ENCODE measurements at places on chromosomes 2 and 18.

- no peak for DNase-seq
Observed at GRCh38 chr18:72742002-72742401, 125.8 kb downstream of the NETO1 start.

- no peak for DNase-seq
Observed at GRCh38 chr2:175057078-175057685, 52.0 kb upstream of the CHN1 start.

DNA sequence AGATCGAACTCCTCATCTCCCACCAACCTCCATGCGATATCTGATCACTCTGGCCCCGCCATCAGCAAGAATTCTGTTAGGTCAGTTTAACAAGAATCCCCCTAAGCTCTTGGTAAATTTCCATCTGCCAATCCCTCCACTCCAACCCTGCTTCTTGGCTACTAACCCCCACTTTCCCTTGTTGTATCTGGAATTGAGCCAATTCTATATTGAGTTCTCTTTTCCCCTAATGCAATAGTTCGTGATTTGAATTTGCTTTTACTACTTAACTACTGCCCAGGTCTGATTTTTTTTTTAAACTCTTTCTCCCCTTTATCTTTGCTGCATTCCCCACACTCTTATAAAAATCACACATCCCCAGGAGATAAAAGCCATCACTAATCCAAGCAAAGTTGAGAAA, 159.3 kb upstream of the STK17B start:
- DNase-seq: no peak

DNA sequence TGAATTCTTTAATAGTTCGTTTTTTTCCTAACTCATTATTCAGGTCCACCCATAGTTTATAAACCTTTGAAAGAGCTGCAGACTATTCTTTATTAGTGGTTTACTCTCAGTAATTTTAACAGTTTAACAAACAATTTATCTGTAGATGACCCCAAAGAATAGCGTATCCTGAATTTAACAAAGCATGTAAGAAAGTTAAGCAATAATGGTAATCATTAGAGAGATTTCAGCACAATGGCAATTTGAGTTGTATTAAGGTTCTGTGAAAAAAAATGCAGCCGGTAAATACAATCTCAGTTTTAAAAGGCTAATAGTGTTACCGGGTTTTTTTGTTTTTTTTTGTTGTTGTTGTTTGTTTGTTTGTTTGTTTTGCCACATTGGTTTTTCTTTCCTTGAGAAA, 40.3 kb downstream of the RBM45 start:
- no peak for DNase-seq

DNA sequence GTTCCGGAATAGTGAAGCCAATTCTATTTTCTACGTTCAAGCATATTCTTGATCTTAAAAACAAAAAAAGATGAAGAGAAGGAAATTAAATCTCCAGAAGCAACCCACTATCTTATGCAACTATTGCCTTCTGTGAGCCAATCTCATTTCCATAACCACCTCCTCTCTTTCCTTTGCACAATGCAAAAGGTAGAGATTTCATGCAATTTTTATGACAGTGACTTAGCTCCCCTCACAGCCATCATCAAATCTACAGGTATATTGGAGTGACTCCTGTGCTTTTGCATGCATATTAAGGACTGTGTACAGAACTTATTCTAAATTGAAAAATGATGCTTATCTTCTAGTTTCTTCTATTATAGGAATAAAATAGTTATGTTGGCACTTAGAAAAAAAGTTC, 191.8 kb downstream of the DCC start:
- DNase-seq: no peak

DNA sequence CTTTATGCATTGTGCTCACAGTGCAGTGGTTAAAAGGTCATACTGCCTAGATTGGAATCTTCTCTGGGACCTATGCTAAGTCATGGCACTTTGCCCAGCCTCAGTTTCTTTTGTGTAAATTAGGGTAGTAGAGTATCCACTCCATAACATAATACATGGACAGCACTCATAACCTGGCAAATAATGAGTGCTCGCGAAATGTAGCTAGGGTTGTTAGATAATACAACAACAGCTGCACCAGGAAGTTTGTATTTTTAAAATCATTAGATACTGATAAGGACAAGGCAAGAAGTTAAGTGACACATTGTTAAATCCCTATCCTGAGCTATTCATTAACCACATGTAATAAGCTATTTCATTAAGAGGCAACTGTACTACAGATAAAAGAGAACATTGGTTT, 13.8 kb upstream of the PLA2R1 start:
- DNase-seq: no peak

DNA sequence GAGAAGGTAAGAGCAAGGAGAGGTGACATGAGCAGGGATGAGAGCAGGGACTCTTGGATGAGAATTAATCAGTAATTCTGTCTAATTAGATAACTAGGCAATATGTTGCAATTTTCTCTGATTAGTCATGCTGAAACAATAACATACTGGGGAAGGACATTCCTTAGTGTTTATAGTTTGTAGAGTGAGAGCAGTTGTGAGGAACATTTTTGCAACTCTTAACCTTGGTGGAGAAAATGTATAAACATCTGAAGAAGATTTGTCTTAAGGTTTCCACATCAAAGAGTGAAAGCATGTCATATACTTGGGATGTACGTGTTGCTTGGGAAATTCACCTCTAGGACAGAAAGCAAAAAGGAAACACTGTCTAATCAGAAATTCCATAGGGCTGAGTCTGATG, 955.4 kb upstream of the FANCL start:
- DNase-seq: no peak

DNA sequence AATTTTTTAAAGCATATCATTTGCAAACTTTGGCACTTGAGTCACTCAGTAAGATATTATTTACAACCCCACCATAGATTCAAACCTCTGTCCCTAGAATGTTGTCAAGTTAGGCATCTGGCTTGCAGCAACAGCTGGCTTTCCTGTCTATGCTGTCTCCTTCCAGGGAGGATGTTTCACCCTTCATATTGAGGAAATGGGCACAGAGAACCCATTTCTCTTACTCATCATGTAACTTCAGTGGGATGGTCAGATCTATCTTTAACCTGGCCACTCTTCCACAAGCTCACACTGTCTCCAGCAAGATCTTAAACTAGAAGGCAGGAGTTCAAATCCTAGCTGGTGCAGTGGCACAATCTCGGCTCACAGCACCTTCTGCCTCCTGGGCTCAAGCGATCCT, 15.8 kb downstream of the LCT start:
- DNase-seq: no peak

DNA sequence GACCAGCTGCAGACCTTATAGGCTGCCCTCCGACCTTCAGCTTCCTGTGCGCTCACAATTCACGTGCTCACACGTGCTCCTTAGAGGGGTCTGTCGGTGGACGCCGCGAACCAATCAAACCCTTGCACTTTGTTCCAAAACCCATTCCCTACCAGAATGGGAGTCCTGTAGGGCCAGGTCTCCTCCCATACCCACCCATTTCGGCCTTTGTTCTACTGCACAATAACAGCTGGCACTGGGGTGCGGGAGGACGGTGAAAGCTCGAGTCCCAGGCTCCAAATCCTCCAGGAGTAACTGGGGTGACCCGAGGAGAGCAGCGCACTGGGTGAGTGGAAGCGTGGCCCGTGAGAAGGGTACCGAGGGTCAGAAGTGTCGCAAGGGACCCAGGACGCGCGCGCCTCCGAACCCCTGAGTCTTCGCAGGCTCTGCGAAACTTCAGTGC, 13.0 kb downstream of the SIX3 start:
- no peak for DNase-seq

GRCh38 chr2:38665854-38666555, at the start of gene GALM:
Gene GALM (plus strand): TSS chr2:38666114. CDS start chr2:38666162, 48 bp downstream.
- peak; percentile 48 for DNase-seq

GRCh38 chr2:61011678-61012077, 5.8 kb upstream of the PEX13 start:
- DNase-seq: no peak

- DNase-seq: no peak
Observed at GRCh38 chr2:240398661-240399267, 36.7 kb upstream of the GPC1 start.

GRCh38 chr18:46291149-46291548, 187.0 kb downstream of the HAUS1 start:
- peak; percentile 28 for DNase-seq

GRCh38 chr18:70005580-70005979, 57.9 kb upstream of the CD226 start:
- DNase-seq: no peak

- DNase-seq: no peak
Observed at GRCh38 chr2:12923907-12924610, 207.3 kb downstream of the TRIB2 start.

DNA sequence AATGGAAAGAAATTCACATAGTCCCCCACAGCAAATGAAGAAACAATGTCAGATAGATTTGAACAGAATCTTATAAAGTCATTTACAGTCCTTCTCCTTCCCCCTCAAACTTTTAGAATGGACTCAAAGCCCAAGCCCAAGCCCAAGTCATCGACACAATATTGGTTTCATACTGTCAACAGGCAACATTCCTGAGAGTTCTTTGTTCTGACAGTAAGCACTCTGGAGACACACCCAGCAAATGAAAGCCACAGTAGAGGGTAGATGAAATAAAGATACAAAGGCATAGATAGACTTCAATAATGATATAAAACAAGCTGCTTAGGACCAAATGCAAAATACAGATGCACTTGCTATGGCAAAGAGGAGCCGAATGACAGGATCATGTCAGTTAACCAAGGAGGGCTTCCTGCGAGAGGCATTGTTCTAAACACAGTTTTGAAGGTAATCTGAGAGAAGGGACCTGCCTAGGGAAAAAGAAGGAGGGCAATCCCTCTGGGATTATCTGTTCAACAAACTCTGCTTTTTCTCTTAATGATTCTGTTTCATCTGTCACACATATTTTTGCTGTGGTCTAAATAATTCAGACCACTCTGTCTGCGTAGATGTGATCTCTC, 97.1 kb upstream of the MAP4K3 start:
- no peak for DNase-seq

- no peak for DNase-seq
Observed at GRCh38 chr2:154696369-154696768, 2.1 kb upstream of the KCNJ3 start.

GRCh38 chr2:155600296-155600695, 732.2 kb downstream of the NR4A2 start:
- no peak for DNase-seq

DNA sequence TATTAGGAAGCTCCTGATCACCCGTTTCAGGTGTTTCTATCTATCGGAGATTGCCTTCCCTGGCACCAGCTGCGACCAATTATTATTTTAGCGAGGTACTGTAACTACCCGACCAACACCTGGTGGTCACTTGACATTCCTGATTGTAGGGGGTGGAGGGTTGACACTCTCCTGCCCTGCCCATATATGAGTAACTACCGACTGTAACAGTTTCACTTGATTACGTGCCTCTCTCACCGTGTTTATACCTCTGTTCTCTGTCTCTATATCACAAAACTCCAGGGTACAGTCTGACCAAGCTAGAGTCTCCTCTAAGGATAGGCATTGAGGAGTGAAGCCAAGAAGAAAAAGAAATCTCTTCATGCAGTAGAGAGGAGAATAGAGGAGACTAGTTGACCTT, 268.0 kb upstream of the LRATD1 start:
- DNase-seq: no peak

GRCh38 chr2:2926009-2926857, 451.4 kb downstream of the EIPR1 start:
- no peak for DNase-seq

- DNase-seq: no peak
Observed at GRCh38 chr2:155100261-155100660, 401.8 kb downstream of the KCNJ3 start.

- no peak for DNase-seq
Observed at GRCh38 chr2:100643906-100644501, 81.2 kb downstream of the PDCL3 start.

DNA sequence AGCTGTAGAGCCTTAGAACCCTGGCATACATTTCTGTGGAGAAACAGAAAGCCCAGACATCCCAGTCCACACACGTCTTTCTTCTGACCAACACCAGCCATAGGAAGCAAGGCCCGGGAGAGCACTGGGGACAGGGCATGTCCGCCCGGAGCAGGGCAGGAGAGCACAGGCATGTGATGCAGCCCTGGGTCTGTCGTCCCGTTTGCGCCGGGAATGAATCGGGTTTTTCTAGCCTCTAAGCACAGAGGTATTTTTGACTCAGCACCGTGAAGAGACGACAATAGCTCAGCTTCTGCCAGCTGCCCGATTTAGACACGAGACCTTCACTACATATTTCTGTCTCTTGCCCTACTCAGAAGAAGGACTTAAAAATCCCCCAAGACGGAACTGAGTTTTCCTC, 7.3 kb upstream of the AMMECR1L start:
- DNase-seq: no peak

DNA sequence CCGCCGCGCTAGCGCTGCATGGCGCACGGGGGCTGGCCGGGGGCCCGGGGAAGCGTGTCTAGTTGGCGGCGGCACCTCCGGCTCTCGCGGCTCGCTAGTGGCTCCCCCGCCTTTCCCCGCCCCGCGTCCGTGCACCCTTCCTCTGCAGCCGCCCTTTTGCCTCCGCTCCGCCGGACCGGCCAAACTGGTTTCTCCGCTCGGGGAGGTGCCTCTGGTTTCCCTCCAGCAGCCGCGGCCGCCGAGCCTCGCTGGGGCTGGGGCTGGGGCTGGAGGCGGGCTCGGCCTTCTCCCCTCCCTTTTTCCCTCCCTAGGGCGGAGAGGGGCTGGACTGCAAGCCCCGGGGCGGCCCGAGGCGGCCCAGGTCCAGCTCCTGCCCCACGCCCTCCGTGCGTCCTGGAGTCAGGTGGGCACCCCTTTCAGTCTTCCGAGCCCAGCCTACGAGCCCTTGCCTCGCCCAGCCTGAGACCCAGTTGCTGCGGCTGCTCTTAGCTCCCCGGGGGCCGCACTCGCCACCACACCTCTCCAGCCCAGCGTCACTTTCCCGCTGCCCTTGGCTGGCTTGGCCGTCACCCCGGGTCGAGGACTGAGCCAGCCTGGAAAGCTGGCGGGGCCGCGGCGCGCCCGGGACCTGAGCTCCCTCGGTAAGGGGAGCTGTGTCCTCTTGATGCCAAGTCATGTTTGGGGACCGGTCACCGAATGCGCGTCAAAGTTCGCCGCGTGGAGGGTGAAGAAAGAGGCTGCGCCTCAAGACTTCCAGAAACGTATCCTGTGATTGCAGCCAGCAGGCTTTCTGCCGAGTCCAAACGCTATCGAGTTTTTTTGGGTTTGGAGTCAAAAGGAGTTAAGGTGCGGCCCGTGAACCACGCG, at the start of gene ATP8B1:
ATP8B1 (minus strand) TSS at position 213 of the 867 bp plus-strand sequence. CDS start 71,508 bp downstream, outside the sequence.
- peak; percentile 63 for DNase-seq

DNA sequence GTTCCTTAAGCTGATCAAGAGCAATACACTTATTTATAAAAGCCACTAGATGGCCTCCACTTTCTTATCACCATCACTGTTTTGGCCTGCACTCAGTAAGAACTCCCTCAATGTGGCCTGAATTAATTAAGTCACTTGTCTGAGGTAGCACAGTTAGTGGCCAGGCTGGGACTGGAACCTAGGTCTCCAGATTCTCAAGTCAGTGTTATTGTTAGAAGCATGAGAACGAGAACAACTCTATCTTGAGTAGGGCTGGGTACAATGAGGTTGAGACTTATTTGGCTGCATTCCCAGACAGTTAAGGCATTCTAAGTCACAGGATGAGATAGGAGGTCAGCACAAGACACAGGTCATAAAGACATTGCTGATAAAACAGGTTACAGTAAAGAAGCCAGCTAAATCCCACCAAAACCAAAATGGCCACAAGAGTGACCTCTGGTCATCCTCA, 115.8 kb downstream of the SS18 start:
- no peak for DNase-seq
